ENCODE measurements at places on chromosomes 2 and 18.

GRCh38 chr18:13287372-13287771 lies 68.8 kb downstream of the LDLRAD4 start:
- DNase-seq: no peak

DNA sequence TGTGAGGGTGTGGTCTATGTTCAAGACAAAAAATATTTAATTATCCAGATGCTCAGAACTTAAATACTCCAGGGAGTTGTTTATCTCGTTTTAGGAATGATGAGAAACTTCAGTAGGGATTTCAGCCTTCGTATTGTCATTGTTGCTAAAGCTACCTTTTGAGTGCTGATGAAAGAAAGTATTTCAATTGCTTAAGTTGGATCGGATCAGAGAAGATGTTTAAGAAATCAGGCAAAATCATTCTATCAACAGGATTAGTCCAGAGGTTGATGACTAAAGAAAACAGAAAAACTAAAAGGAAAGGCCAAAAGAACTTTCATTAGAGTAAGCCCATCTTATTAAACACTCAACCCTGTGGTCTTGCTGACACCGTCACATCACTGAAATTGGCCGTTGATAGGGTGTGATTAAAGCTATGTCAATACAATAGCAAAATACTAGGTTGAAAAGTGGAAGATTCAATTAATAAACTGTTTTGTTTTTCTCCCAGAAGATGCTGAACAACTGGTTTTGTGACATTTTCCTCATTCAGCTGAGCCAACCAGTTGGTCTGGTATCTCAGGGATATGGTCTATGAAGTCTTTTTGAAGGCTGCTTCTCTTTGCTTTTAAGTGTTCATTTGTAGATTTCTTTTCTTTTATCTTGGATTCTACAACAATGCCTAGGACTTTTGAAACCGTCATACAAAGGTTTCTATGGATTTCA lies 551.7 kb downstream of the SLC4A3 start:
- no peak for DNase-seq

GRCh38 chr2:8266563-8266962 lies 415.3 kb upstream of the ID2 start:
- DNase-seq: no peak

DNA sequence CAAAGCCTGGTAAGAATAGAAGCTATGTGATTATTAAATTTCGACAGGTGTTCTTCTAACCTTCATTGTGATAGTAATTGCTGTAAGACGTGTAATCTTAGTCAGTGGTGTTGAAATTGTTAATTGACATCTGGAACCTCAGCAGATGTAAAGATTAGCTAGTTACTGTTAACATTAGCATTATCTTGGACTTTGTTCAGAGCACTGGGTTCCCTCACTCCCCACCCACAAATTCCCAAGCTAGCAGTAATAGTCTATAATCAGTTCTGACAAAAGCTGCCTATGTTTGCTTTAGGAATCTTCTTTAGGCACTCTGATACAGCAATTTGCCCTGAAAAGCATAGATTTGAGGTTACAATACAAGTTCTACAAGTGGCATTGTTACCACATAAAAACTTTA lies 233.7 kb downstream of the EN1 start:
- no peak for DNase-seq

GRCh38 chr18:26386002-26386401 lies 159.8 kb downstream of the TAF4B start:
- DNase-seq: no peak

DNA sequence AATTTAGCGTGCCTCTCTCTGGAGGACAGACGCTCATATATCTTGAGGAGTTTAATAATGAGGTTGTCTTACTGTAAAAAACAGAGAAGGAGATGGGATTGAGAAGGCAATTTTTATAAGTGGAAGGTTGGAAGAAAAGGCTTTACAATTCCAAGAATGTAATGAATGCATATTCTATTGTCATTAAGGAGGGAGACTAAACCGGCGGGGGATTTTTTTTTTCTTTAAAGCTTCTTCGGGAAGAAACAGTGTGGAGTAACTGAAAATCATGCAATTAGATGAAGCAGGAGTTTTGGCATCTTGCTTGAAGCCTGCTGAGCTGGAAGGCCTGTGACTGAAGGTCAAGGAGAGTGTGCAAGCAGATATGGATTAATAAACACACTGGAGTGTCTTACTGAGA lies 124.4 kb downstream of the HRH4 start:
- no peak for DNase-seq

DNA sequence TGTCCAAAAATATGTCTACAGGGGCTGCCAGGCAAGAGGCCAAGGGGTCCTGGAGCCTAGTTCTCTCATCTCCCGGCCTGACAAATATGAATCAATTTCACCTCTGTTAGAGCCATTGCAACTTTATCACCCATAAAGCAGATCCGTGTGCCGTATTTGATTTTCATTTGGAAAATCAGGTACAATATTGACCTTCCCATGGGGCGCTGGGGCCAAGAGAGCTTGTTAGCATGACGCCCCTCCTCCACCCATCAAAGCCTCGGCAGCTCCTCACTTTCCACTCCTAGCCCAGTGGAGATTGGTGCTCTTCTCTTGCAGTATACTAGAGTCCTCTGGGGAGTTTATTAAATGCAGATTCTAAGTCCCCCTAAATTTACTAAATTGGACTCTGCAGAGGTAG lies 96.8 kb downstream of the CAPN13 start:
- no peak for DNase-seq

GRCh38 chr18:10440884-10441283 lies 13.6 kb upstream of the APCDD1 start:
- no peak for DNase-seq

GRCh38 chr2:180261976-180262375 lies 254.9 kb upstream of the CWC22 start:
- no peak for DNase-seq

DNA sequence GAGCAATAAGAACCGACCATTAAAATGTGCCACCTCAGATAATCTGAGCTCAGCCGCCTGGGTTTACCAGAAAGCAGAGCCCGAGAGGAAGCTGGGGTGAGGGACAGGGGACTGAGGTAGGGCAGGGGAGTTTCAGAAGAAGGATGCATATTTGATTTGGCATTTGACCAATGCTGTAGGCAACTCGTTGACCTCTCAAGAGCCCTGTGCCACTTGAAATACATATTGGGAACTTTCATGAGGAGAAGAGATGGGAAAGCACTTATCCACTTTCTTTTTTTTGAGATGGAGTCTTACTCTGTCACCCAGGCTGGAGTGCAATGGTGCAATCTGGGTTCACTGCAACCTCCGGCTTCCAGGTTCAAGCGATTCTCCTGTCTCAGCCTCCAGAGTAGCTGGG lies 148.4 kb upstream of the SPRED2 start:
- no peak for DNase-seq

- no peak for DNase-seq
Measured at GRCh38 chr2:201420442-201421113, 30.7 kb downstream of the TRAK2 start.

- no peak for DNase-seq
Measured at GRCh38 chr2:2847209-2847676, 516.2 kb upstream of the MYT1L start.

DNA sequence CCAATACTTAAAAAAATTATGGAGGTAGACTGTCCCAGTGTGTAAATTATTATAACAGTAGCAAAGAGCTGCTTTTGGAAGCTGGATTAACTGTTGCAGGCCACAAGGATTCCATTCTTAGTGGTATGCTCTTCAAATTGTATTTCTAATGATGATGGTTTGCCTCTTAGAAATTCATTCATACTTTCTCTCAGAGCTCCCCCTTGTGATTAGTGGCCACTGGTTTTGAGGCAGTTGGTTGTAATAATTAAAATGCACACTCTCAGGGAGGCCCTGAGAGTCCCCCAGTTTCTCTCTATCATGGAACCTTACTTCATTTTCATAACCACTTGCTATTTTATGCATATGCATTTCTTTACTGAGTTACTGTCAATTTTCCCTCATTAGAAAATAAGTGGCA lies 122.5 kb downstream of the PLA2R1 start:
- no peak for DNase-seq

DNA sequence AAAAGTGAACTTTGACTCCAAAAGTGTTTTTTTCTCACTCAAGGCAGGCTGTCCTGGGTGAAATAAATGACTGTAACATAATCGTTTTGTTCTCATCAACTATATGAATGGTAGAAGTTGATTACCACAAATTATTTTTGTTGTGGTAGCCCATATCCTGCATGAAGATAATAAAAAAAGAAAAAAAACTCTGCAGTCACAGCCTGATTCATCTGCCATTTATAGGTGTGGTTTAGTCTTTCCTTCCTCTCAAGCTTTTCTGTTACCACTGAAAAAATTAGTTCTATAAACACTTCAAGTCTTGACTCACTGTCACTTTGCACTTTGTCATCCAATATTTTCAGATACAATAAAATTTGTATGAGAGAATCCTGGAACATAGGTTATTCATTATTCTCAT lies 522.0 kb downstream of the PLCL1 start:
- no peak for DNase-seq

- peak; percentile 69 for DNase-seq
Measured at GRCh38 chr2:225334514-225334913, 65.0 kb upstream of the NYAP2 start.

- DNase-seq: no peak
Measured at GRCh38 chr2:10868465-10869314, 43.0 kb upstream of the KCNF1 start.

DNA sequence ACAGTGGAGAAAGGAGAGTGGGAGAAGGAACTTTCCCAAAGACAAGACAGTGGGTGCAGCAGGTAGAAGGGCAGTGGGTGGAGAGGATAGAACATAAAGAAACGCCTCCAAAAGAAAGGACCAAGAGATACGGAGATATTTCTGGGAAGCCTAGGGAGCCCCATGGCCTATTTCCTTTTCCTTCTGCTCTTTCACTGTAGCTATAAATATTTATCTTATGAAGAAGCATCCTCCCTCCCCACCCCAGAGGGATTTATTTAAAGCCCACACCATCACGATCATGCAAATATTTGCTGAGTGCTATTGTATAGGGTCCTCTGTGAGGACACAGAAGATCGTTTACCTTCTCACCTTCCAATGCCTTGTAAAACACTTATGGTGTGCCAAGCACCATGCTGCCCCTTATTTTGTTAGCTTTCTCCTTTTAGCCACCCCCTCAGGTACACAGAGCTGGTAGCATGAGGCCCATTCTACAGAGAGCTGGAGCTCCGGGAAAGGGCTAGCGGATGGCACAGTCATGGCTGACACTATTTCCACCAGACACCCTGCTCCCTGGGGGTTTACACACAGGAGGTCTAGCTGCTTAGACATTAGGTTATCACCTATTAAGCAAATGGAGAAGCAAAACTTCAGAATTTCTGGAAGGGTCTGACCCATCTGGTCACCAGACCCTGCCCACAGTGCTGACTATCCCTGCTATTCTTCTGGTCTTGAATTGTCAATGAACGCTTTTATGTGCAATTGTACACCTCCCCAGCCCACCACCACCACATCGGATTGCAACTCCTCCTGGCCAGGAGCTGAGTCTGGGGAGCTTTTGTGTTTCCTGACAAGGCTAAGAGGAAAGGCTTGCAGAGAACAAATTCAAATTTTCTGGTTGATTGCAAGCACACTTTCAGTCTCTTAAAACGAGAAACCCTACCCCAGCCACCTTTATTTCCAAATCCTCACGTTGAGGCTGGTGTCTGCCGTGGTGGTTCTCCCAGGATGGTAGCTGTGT lies 91.8 kb upstream of the KLF7 start:
- peak; percentile 10 for DNase-seq

GRCh38 chr2:171436307-171436706 lies 2.3 kb downstream of the DCAF17 start:
- no peak for DNase-seq

DNA sequence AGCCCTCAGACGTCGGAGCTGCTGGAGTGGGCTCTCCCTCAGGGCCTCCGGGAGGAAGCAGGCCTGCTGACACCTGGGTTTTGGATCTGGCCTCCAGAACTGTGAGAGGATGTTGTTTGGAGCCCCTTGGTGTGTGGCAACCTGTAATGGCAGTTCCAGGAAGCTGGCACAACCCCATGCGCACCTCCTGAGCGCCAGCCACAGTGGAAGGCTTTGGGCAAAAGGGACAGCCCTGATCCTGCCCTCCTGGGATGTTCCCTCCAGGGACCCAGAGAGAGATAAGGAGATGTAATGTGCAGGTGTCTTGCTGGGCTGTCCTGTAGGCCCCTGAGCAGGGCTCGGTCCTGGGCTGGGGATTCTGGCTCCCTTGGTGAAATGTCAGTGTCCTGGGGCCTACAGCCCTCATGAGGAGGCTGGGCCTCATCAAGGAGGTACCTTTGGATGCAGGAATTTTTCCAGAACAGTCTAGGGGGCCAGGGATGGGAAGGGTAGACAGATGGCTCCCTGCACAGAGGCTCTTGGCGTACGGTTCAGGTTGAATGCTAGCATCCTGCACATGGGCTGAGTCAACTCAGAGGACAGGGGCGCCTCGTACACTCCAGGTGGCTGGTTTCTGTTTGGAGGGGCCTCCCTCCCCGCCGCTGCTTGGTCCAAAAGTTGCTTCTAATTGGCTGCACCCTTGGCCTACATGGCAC lies 61.1 kb downstream of the ASB1 start:
- DNase-seq: no peak

DNA sequence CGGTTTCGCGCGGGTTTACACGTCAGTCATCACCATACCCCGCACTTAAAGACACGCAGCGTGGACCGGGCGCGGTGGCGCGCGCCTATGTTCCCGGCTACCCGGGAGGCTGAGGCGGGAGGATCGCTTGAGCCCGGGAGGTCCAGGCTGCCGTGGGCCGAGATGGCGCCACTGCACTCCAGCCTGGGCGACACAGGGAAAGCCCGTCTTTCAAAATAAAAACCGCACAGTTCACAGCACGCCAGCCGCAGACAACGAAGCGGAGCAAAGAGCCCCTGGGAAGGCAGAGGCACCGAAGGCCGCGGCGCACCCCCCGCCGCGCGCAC lies 328 bp downstream of the DTYMK start:
- no peak for DNase-seq

DNA sequence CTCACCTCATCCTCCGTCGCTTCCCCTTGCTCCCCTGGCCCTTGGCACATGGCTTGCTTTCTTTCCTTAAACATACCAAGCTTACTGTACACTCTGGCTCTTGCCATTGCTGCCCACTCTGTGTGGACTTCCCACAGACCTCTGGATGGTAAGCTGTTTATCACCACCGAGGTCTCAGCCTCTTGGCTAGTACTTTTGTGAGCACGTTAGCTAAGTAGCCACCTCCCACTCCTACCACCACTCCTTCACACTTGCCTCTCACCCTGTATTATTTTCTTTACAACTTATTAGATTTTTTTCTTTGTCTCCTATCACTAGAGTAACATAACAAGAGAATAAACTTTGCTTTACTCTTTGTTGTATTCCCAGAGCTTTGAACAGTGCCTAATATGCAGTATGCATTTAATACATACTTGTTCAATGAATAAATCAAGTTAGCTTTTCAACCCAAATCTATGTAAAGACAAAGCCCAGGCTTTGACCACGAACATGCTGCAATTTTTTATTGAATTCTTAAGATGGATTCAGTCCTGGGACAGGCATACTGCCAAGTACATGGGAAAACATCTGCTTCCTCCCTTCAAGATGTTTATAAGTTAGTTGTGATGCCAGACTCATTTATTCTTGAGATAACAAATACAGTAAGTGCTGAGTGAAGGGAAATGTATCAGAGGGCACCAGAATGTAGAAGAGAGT lies 25.0 kb upstream of the MSGN1 start:
- no peak for DNase-seq

All from NCI-H510A (cell line).